Vagina (tissue), 2 donors: ENCODE measurements at places on chromosomes 4 and X.

- DNase-seq: no peak
These were observed 8.0 kb upstream of the CRMP1 start for GRCh38 chr4:5900844-5901243.

- no peak for DNase-seq
These were observed 87.8 kb downstream of the GPRASP3 start for GRCh38 chrX:102808336-102808735.

- no peak for DNase-seq
These were observed 70.8 kb upstream of the FREM3 start for GRCh38 chr4:143771269-143771668.

DNA sequence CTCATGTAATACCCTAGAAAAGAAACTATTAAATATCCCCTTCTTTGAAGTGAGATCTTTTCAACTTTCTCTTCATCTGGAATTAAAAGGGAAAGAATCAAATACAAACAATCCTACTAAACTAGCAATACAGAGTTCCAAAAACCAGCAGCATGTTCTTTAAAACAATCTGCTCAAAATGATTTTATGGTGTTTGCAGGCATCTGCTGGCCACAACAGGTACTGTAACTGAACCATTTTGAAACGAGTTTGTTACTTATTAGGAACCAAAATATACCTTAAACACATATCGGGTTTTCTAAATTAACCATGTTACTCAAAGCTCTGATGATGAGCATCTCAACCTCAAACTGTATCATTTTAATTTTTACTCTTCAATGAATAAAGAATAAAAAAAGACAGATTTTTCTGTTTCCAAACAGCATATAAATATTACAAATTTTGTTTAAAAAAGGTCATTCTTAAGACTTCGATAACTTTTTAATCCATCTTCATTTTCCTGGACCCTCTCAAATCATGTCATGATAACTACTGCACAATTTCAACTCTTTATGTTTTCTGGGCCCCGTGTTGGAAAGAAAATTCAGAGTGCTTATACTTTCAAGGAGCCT lies 56.5 kb downstream of the ARAP2 start:
- no peak for DNase-seq

- no peak for DNase-seq
These were observed 76.0 kb downstream of the INTS6L start for GRCh38 chrX:135596495-135596894.

DNA sequence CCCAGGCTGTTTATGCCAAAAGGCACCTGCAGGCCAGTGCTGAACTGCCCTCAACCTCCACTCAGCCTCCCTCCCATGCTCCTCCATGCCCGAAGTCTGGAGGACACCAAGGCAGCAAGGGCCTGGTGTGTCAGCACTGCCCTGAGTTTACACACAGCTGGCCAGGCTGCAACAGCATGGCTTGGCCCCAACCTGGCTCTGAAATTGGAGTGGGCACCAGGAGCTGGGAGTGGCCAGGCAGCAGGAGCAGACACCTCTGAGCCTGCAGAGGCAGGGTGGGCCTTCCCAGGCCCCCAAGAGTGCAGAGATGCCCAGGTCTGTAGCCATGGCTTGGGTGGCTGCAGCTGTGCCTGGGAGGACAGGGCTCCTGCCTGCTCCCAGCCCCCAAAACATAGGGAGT lies 571.2 kb upstream of the ACTRT1 start:
- no peak for DNase-seq

DNA sequence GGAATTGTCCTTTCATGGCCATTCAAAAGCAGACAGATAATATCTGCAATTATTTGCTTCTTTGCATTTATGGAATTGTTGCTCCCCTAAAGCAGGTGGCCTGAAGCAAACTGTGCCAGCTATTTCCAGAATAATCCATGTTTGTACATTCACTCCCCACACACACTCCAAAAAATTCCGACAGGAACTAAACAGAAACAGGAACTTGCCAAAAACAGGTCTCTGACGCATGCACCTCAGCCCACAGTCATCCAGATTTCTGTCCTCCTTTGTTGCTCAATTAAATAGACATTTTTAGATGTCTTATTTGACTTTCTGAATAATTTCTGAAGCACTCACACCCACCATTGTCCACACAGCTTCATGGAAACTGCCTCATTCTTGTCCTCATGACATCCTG lies 71.5 kb upstream of the EDNRA start:
- no peak for DNase-seq

GRCh38 chr4:141731481-141731880 lies 95.1 kb downstream of the IL15 start:
- DNase-seq: no peak

- no peak for DNase-seq
These were observed 78.4 kb downstream of the LUZP4 start for GRCh38 chrX:115367951-115368350.

DNA sequence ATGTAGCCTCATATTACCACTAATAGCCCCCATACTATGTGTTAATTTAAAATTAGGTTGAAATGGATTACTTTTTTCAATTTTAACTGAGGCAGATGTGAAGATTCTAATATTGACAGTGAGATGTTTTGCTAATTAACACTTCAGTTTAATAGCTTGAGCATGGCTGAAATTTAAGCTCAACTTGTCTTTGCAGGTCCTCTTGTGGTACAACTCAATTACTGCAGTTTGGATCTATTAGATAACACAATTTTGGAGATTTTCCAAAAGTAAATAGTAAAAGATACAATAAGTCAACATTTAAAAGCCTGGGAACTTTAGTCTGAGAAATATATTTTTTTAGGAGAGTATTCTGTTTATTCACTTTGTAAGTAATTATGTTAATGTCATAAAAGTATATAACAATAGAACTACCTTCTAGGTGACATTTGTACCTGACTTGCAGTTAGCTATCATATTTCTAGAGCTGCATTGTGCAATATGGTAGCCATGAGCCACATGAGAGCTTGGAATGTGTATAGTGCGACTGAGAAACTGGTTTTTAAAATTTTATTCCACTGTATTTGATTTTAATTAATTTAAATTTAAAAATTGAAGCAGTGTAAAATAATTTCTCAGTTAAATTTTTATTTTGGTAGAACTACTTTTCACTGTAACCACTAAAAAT lies 73.1 kb upstream of the FMR1 start:
- no peak for DNase-seq

- no peak for DNase-seq
These were observed 33.8 kb upstream of the FAT4 start for GRCh38 chr4:125280892-125281403.

- no peak for DNase-seq
These were observed 24.4 kb upstream of the JAKMIP1 start for GRCh38 chr4:6224735-6225134.

- DNase-seq: no peak
These were observed 61.3 kb downstream of the DCTD start for GRCh38 chr4:182855877-182856276.

DNA sequence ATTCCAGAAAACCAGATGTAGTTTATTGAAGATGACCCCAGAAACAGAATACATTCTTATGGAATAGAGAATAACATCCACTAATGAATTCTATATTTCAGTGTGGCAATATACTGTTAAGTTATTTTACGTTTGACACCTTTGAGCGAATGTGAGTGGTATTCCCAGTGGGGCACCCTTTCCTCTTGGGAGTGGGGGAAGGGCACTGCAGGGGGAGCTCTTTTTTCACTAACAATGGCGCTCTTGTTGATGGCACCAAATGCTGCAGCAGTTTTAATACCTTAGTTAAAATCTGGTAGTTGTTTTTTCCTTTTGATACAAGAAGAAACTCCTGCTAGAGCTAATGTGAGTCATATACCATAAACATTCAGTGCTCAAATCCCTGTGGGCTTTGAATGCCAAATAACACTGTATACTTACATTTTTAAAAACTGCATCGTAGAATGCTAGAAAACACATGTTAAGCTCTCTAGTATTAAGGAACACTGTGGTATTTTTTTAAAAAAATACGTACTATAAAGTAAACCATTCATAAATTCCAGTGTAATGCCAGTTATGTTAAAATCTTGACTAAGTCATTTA lies 178.5 kb downstream of the DCHS2 start:
- no peak for DNase-seq

DNA sequence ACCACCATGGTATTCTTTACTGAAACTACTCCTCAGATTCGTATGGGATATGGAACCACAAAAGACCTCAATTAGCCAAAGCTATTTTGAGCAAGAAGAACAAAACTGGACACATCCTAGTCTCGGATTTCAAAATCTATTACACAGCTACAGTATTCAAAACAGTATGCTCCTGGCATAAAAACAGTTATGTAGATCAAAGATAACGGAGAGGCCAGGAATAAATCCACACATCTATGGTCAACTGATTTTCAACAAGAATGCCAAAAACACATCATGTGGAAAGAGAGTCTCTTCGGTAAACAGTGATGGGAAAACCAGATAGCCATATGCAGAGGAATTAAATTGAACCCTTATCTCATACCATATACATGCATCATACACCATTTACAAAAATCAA lies 155.3 kb downstream of the SPCS3 start:
- no peak for DNase-seq

DNA sequence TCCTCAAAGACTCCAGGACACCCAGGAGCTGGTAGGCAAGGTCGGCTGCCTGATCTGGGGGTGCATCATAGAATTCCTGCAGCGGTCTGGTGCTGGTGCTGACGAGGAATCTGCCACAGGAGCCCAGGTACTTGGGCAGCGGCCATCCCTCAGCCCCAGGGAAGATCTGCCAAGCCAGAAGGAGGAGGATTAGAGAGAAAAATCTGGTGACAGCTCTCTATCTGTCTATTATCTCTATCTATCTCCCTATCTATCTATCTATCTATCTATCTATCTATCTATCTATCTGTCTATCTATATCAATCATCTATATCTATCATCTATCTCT lies 46.7 kb downstream of the DIPK2B start:
- no peak for DNase-seq
